ENCODE measurements at places on chromosomes 6 and 20. TPM values are rescaled to one million over a fixed set of nuclear protein-coding genes. Genes with fewer than 3 reads are reported as not detected.

GRCh38 chr6:11791354-11792107 lies 12.9 kb upstream of the ADTRP start:
- H3K36me3 ChIP-seq, result no peaks in the 10 kb centered on the region
- H3K4me3 ChIP-seq, result no peak overlapping the region
- H3K27ac ChIP-seq, result no peak overlapping the region
- no peaks in the 10 kb centered on the region for H3K4me1 ChIP-seq
- DNase-seq, result no peak

- DNase-seq, result no peak
- no peak overlapping the region for H3K4me3 ChIP-seq
- H3K27ac ChIP-seq, result no peak overlapping the region
- H3K27me3 ChIP-seq, result no peaks in the 10 kb centered on the region
These were observed 15.3 kb upstream of the GPR63 start for GRCh38 chr6:96852605-96853004.

DNA sequence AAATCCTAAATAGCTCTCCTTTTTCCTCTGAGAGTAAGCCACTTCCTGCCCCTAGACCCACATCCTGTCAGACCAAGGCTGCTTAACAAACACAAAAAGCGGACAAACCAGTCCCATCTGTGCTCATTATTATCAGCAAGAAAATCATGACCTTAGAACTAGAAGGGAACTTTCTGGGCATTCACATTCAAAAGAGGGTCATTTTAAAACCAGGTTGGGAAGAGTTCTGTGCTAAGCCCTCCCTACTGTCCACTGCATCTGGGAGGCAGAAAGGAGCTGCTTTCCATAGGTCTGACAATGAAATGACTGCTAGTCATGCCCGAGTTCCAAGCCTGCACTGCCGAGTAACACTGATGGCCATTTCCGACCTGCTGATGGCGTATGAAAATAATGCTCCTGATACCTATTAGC lies 15.4 kb downstream of the EZR start:
- H3K27me3 ChIP-seq, result no peaks in the 10 kb centered on the region
- DNase-seq, result no peak
- H3K4me1 ChIP-seq, result peaks cover 63% of the 10 kb centered on the region
- no peaks in the 10 kb centered on the region for H3K36me3 ChIP-seq
- no peak overlapping the region for H3K27ac ChIP-seq

GRCh38 chr6:9307187-9307586 lies 871.8 kb upstream of the SLC35B3 start:
- H3K4me1 ChIP-seq, result no peaks in the 10 kb centered on the region
- H3K27ac ChIP-seq, result no peak overlapping the region
- no peak for DNase-seq
- H3K36me3 ChIP-seq, result no peaks in the 10 kb centered on the region

DNA sequence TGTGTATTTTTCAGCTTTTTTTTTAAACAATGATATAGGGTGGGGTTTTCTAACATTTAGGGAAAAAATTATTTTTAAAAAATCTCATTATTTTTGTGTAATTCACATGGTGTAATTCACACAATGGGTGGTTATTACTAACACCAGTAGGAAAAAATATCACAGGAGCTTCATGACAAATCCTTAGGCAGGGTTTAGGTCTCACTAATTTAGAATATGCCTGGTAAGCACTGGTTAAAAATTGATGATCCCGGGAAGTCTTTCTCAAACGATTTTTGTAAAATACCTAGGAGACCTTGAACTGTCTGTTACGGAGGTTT lies 29.5 kb upstream of the ZNF217 start:
- DNase-seq, result no peak
- peak overlapping the region; percentile 84 for H3K27ac ChIP-seq
- H3K36me3 ChIP-seq, result no peaks in the 10 kb centered on the region
- peaks cover 41% of the 10 kb centered on the region for H3K4me1 ChIP-seq
- no peaks in the 10 kb centered on the region for H3K27me3 ChIP-seq

DNA sequence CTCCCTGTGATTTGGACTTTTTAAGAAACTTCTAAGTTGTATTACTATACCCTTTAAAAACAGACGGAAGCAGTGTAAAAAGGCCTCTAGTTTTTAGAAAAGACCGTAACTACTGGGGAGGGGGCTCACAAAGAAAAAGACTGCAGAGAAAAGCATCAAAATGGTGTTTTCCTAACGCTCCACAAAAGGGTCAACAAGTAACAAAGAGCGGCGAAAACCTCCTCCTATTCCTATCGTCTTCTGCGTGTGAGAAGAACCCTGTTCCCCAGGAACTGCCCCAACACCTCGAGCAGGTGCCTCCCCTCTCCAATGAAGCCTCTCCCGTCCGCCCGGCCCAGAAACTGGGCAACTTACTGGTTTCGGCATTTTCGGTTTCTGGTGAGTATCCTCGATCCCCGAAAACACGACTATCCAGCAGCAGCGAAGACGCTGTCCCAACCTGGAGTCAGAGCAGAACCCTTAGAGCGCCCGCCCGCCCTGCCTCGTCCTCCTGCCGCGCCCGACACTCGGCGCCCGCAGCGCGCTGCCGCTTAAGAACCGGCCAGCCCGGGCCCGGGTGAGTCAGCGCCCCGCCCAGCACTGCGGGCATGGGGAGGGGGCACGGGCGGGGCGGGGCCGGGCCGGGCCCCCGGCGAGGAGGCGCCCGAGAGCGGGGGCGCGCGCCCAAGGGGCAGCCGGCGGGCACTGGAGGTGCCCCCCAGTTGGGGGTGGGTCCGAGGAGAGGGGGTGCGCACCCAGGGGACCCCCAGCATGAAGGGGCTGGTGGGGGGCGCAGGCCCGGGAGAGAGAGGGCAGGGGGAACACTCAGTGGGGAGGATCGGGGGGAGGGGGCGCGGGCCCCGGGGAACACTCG lies 1.2 kb downstream of the EZR start:
- H3K36me3 ChIP-seq, result no peaks in the 10 kb centered on the region
- DNase-seq, result no peak
- H3K27me3 ChIP-seq, result no peaks in the 10 kb centered on the region

GRCh38 chr20:20802328-20802727 lies 89.9 kb upstream of the RALGAPA2 start:
- no peak overlapping the region for H3K27ac ChIP-seq
- DNase-seq, result no peak
- no peaks in the 10 kb centered on the region for H3K4me1 ChIP-seq

DNA sequence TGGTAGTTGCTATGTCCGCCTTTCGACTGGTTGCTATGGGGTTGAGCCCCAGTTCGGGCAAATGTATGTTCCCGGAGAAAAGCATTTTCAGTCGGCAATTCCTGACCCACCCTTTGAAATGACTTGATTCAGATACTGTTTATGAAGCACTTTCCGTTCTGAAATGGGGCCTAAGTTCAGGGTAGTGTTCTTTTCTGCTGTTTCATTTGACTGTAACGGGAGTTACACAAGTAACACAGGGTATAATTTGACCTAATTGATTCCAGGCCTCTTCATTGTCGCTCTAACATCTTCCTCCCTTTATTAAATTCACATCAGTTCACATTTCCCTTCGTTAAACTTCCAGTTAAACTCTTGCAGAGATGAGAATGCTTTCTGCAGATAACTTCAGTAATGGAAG lies 85.5 kb downstream of the BMP6 start:
- no peaks in the 10 kb centered on the region for H3K36me3 ChIP-seq
- no peak for DNase-seq
- no peak overlapping the region for H3K27ac ChIP-seq
- H3K27me3 ChIP-seq, result no peaks in the 10 kb centered on the region

- H3K4me3 ChIP-seq, result no peak overlapping the region
- H3K27ac ChIP-seq, result no peak overlapping the region
- no peaks in the 10 kb centered on the region for H3K27me3 ChIP-seq
- no peak for DNase-seq
These were observed 6.9 kb upstream of the RNF144B start for GRCh38 chr6:18380158-18380836.

Gene HLA-DQA1
- total RNA-seq, result 1.7 TPM

Gene TFAP2D
- not detected for total RNA-seq

Gene TNNC2
- 3.1 TPM for total RNA-seq

Gene TREM1
- 1.1 TPM for total RNA-seq

Gene LGSN
- total RNA-seq, result not detected

Gene CENPB
- total RNA-seq, result 131 TPM
